ENCODE measurements at places on chromosomes 5 and 9. TPM values are rescaled to one million over a fixed set of nuclear protein-coding genes. Genes with fewer than 3 reads are reported as not detected.

WNT8A gene
- not detected for total RNA-seq

TPM2 gene
- 19.6 TPM for total RNA-seq

TDRD7 gene
- total RNA-seq, result 20.8 TPM

MCC gene
- total RNA-seq, result 35.5 TPM

MSX2 gene
- 0.17 TPM for total RNA-seq

SLC34A3 gene
- not detected for total RNA-seq

TRIM36 gene
- 0.34 TPM for total RNA-seq

LHX6 gene
- 27.4 TPM for total RNA-seq

PCA3 gene
- under 0.01 TPM for total RNA-seq

SPINK6 gene
- not detected for total RNA-seq

SMIM27 gene
- 2.6 TPM for total RNA-seq

SLC12A2 gene
- 34.6 TPM for total RNA-seq

SLC24A2 gene
- total RNA-seq, result not detected
